Muscle of leg (tissue), 16 donors: ENCODE measurements at places on chromosomes 5 and 9. TPM values are rescaled to one million over a fixed set of nuclear protein-coding genes. Genes with fewer than 3 reads are reported as not detected.

GRCh38 chr9:79360387-79361347 is 211.1 kb upstream of the TLE4 start:
- no peak for DNase-seq

- DNase-seq, result no peak
Observed at GRCh38 chr5:59557572-59557971, 336.0 kb downstream of the PDE4D start.

DNA sequence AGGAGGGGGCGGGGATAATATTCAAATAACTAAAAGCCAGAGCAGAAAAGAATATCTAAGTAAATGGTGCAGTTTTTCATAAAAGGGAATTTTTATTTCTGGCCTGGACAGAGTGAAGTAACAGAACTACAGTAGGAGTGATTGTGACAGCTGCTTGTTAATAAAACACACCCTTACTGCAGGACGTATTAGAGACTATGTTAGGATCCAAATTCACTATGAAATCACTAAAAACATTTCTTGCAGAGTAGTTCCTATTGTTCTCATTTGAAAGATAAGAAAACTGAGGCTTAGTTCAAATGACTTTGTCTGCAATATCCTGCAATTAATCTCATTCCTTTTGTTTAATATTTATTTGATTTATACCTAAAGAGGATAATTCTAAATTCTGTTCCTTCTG is 39.5 kb downstream of the FAM174A start:
- peak; percentile 43 for DNase-seq

DNA sequence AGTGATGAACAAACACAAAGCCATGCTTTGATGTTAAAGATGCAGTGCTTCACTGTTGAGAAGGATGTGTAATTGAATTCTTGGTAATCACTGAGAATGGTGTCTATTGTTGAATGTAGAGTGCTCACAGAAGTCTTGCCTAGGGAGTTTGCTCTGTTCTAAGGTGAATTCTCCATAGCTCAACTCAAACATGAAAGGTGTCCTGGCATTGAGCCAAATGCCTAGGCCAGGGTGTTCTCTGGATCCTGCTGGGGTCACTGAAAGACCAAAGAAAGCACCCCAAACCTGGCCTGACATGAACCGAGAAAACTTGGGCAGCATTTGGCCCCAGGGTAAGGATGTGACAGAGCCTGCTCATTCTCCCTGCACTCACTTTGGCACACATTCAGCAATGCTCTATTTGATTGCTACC is 217.3 kb downstream of the ARL15 start:
- no peak for DNase-seq

DNA sequence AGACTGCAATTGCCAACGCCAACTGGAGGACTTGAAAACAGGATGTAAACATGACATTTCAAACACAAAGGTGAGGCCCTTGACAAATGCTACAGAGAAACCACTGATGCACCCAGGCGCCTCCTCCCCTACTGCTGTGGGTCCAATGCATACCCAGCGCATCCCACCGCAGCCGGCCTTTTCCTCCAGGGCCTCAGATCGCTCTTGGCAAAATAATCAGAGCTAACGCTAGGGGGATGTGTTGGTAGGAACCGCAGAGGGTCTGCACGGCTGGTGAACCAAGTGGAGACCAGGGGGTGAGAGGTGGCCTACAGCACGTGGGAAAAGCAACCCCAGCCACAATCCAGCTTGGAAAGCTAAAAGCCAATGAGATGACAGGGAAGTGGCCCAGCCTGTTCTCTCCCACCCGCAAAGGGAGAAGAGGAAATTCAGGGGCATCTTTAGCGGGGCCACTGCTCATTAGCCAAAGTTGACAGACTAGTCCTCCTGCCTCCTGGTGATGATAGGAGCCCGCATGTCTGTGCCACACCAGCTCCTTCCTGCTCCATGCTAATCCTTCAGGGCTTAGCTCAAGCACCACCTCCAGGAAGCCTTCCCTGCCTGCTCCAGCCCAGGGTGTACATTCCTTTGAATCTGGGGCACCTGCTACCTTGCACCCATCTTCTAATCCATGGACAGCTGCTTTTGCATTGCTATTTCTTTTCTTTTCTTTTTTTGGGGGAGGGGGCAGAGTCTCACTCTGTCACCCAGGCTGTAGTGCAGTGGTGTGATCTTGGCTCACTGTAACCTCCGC is 5.9 kb downstream of the FAM163B start:
- DNase-seq, result no peak

The CCL21 gene
- polyA plus RNA-seq, result 18.0 TPM

- peak; percentile 29 for DNase-seq
Observed at GRCh38 chr5:178474562-178475184, 115.5 kb downstream of the COL23A1 start.

DNA sequence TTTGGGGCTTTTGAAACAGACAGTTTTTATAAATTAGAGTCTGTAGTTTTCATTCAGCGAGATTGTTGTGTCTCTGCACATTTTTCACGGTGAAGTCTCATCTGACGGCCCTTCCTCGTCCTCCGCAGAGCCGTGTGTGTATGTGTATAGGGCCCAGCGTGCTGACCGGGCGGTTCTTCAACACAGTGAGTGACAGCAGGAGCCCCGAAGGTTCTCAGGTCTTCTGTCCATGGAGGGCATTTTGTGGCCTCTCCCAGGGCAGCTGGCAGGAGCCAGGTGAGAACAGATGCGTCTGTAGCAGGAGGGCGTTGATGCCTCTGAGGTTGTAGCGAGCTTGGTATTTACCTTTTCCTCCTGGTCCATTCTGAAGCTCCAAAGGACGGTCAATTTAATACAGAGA is 116.0 kb upstream of the LPCAT1 start:
- no peak for DNase-seq

The FSD1L gene
- polyA plus RNA-seq, result 9.2 TPM

DNA sequence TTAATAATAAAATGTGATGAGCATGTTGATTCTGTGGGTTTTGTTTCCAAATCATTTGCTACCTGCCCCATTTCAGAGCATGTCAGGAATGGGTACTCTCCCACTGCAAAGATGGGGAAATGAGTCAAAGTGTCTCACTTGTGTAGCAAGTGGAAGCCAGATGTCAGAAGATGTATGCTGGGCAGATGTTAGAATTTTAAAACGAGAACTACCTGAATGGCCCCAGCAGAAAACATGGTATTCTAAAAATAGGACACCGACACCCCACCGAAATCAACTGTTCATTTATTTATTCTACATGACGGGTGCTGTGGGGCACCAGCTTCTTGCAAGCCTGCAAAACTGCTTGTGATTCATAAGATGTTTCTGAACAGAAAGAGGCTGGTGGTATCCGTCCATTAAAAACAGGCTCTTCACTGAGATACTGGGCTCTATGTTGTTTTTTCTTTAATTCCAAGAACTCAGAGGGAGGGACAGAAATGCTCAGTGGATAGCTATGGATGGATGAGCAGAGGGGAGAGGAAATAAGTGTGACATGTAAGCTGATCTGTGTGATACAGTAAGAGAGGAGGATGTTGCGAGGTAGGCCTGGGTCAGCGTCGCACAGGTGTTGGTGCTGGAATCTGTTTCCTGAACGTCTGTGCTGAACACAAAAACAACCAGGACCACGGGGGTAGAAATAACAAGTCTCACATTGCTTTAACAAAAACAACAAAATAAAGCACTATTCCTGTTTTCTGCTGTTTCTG is 157.2 kb downstream of the EFNA5 start:
- no peak for DNase-seq
